Calu3 (cell line): ENCODE measurements at places on chromosomes 13 and 19.

DNA sequence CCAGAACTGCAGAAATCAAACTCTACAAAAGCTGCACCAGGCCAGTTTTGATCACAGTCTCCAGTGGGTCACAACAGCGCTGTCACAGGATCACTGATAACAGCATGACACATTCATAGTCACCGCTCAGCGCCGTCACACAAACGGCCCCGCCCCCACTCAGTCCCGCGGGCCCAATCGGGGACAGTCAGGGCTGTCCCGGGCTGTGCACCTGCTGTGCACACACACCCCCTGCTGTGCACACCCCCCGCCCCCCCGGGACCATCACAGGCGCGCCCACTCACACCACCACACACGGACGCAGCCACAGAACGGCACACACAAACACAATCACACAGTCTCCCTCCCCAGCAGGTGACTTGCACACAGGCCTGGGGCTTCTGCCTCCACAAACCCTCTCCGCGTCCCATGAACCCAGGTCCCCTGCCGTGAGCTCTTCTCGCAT, 435 bp upstream of the ZNF382 start:
- peak; percentile 54 for DNase-seq

DNA sequence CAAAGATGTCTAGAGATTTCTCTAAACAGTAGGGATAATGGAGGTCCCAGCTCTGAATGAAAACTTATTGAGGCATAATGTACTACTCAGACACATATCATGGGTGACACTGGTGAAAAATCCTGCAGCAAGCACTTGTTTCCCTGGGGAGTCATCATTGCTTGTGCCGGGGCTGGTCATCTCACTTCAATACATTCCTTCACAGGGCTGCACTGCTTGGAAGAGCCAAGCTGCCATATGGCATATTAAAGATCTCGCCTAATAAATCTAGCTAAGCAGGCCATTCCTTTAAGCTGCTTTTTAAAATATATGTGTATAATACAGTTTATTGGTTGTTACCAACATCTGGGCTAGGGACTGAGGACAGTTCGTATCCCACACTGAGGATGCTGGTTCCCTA, 332.2 kb upstream of the GPC6 start:
- DNase-seq = no peak

GRCh38 chr13:89432997-89433396, 1761.8 kb downstream of the SLITRK5 start:
- DNase-seq = no peak

DNA sequence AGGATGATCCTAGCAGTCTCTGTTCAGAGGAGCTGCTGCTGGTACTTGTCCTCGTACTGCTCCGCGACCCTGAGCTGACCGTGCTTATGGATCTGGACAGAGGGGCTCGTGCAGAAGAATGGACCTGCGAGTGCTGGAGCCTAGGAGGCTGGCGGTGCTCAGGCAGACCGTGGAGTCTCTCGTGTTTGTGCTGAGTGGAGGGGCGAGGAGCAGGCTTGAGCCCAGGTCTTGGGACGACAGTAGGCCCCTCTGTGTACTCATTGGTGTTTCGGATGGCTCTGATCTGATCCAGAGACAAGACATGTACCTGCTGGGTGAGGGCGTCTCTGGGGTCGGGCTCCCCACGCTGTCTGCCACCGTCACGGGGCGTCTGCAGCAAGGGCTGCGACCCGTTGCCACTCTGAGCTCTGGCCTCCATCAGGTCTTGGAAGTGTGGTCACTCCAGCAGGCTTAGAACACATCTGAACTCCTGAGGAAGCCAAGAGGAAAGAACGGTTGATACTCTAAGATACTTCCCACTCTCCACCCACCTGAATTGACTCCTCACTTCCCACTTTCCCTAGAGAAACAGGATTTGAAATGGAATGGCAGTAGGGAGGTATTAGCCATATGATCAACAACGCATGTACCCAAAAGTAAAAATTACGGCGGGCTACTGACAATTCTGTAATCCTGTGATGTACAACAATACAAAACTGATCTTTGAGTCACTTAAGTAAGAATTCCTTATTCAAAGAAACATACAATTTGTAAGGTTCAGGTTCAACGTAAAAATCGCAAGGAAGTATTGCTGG, 3.4 kb downstream of the SPRY2 start:
- no peak for DNase-seq

GRCh38 chr13:45103449-45103848, 16.9 kb upstream of the GTF2F2 start:
- no peak for DNase-seq

GRCh38 chr13:74622284-74622683, 488.1 kb upstream of the KLF12 start:
- no peak for DNase-seq
